Stimulated activated CD8-positive, alpha-beta memory T cell treated with anti-CD3 and anti-CD28 coated beads, Interleukin-7, amount 100 ng/mL, for 4 hours (primary cell): ENCODE measurements at places on chromosomes 11 and 22.
A peak's percentile ranks its signal among the peaks of the same experiment; 100 is the strongest.

DNA sequence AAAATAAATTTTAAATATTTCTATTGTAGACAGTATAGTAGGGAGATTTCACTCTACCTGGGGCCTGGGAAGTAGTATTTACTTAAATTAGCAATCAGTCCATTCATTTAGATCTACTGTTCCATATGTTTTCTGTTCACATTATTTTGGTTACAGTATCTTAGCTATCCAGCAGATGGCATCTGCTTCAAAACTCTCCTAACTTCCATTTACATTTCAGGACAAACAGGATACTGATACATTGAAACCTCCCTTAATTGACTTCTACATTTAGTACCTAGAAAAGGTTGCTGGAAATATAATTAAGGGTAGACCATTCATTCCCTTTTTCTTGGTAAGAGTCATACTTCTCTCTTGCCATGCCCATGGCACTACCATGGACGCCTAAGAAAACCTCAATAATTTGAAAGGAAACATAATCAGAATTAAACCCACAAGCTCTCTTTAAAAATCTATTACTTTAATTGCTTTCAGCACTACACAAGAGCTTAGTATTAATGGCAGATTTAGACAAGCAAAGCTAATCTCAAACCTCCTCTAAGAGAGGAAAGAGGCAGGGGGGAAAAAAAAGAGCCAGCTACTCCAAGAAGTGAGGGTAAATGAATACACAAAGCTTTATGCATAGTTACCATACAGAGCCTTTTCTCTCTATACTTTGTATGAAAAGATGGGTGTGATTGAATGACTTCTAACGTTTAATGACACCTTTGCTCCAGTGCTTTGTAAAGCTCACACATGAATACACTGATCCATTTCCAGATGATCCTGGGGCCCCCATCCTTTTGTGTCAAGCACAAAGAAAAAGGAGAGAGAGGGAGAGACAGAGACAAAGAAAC is 131.2 kb upstream of the MTMR2 start:
- no peak for DNase-seq

DNA sequence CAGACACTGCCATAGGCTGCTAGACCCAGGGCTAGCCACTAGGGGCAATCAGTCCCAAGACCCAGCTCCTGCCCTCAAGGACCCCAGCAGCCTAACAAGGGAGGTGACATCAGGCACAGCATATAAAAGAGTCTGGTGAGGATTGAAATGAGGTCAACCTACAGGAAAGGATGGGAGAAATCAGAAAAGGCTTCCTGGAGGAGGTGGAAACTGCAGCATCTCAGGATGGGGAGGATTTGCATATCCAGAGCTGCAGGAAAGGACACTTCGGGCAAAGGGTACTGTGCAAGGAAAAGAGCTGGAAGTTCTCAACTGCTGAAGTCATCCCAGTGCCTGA is 2.9 kb upstream of the ARFGAP2 start:
- DNase-seq, result no peak

DNA sequence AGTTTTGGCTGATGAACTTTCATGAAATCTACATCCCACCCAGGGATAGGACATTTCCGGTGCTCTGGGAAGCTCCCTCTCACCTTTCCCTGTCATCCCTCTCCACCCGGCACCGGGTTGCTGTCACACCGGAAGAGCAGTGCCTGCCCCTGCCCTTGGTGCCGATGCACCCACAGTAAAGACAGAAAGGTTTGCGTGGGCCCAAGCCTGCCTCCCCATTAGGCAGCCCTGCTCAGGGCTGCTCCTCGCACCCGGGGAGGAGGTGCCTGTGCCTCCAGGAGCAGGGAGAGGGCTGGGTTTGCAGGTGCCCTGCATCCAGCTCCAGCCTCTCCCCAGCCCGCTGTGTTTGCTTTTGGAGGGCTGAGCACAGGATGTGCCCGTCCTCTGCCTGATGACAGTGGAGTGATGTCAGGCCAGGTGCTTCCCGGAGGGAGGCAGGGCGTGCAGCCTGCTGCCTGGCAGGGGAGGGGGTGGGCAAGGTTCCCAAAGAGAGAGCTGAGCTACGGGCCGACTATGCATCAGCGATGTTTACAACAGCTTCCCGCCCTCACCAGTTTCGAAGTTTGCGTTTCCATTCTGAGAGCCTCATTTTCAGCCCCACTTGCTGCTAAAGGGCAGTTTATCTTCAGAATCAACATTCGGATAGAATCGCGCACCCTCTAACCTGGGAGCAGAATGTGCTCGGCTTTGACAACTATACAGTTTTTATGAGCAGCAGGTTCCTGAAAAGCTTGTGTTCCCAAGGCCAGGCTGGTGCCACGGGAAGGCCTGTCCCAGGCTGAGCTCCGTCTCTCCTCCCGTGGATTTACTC is 83.2 kb upstream of the CLDN5 start:
- no peak for DNase-seq

GRCh38 chr11:60743058-60743457 is 13.6 kb upstream of the MS4A15 start:
- DNase-seq, result no peak

GRCh38 chr22:24512043-24512442 is 16.9 kb downstream of the UPB1 start:
- no peak for DNase-seq

GRCh38 chr11:118227865-118228785 is 3.3 kb upstream of the JAML start:
- DNase-seq, result no peak

GRCh38 chr11:18650859-18651557 is 16.9 kb upstream of the SPTY2D1 start:
- no peak for DNase-seq

DNA sequence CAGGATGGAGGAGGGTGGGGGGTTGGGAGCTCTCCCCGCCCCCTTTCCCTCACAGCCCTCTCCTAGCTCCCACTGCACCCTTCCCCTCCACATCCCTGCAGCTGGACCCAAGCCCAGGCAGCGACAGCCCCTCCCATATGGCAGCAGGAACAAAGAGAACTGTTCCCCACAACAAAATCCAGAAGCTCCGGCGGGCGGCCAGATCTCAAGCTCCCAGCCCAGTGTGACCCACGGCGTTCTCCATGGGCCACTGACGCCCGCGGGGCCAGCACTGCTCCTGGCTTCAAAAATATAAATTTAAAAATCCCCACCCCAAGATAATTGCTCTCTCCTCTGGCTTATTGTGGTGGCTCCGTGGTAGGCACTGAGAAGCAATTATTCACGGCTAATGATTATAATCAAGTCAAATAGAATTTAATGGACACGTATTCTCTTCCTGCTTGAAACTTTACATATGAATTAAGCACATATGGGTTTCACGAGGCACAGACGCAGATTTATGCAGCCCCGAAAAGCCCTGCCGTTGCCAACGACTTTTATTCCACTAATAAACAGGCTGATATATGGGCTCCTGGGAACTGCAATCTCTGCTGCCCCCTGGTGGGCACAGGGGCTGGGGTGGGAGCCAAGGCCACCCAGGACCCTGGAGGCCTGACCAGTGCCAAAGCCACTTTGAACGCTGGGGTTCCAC is 17.5 kb downstream of the MACROD1 start:
- DNase-seq, result peak; percentile 32

GRCh38 chr11:134821422-134821821 is 409.4 kb upstream of the B3GAT1 start:
- DNase-seq, result no peak

DNA sequence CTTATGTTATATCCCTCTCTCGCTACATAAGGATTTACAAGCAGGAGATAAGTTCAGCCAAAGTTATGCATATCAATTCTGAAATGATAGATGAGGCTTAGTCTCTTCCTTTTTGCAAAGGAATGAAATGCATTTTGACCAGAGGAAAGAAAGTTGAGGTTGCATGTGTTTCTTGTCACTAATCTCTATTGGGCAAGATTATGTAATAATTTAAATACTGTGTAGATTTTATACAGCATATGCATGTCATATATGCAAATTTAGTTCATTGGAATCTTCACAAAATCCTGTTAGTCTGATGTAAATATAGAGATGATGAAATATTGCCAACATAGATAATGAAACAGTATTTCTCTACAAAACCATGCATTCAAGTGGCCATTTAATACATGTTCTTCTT is 858.7 kb upstream of the RAG2 start:
- no peak for DNase-seq

DNA sequence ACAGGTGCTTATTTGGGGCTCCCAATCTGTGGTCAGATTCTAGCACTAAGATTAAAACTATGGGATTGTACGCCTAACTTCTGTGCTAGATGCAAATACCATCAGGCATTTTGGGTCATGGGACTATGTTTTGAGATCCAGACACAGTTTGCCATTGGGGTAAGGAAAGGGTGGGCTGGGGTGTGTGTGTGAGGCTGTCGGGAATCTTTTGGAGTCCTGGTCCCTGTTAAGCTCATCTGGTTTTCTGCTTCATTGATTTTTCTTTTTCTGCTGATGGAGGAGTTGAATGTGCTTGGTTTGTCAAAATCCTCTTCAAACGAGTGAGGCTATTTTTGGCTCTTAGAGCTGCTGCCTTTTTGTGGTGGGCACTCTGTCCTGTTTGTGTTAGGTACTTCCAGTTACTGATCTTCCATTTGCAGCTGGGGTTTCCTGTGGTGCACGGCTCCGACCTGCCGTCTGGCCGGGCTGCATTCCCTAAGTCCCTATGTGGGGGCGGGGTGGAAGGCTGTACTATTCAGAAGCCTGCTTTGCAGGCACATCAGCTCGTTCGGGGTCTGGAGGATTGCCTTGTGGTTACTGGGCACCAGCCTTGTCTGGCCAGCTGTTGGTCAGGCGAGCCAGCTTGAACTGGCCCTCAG is 2.9 kb downstream of the BCR start:
- DNase-seq, result no peak

DNA sequence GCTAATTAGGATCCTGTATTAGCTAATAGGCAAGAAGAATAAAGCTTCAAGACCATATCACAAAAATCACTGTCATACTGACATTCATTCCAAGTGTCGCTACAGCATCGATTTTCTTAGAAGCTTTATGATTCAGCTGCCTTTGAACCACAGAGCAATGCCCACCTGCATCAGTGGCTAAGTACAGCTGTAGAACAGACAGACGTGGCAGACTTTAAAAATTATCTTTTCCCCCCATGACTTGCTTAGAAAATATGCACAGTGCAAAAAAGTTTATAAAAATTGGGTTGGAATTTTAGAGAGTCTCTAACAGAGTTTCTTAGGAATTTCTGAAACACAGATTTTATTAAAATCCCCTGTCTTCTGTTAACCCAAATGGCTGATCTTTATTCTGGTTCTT is 120.8 kb downstream of the CADM1 start:
- DNase-seq, result no peak

- DNase-seq, result no peak
Measured at GRCh38 chr11:104033561-104033960, 2.9 kb upstream of the DDI1 start.

DNA sequence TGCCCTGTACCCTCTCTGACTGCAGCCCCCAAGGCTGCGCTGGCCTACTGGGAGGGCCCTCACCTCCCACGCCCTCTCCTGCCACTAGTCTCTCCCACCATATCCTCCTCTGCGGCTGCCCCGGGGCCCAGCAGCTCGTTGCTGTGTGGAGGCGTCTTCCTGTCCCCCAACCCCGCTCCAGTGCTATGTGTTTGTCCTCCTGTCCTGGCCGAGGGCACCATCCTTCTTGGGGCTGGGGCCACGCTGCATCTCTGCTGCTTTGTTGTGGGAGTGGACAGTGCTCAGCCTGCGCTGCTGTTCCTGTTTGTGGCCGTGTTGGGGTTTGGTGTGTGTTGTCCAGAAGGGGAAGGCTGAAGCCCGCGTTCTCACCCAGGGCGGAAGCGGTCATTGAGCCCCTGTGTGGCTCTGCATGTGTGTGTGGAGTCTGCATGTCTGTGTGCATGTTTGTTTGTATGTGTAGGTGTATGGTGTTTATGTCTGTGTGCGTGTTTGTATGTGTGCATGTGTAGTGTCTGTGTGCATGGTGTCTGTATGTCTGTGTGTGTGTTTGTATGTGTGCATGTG is 15.7 kb downstream of the TPCN2 start:
- no peak for DNase-seq

DNA sequence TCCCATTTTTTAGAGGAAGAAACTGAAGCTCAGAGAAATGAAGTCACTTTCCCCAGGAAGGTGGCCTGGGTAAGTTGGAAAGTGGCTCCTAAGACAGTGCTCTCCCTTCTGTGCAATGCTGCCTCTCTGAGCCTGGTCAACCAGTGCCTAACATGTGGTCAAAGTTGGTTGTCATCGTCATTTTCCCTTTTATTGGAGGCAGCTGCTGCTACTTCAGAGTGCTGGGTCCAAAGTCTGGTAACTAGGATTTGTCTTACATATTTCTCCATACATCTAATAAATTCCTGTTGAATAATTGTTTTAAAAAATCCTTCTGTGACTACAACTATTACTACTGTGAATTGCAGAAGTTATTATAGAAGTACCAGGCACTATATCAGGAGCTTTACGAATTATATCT is 48.1 kb downstream of the TECTA start:
- DNase-seq, result no peak

GRCh38 chr11:108648528-108648885 is 16.4 kb upstream of the DDX10 start:
- DNase-seq, result no peak

- DNase-seq, result no peak
Measured at GRCh38 chr11:91859666-91860065, 365.0 kb upstream of the FAT3 start.
